ENCODE measurements at places on chromosomes 13 and 19.

- no peak for DNase-seq
Observed at GRCh38 chr13:37869756-37870488, at the start of gene TRPC4. Gene TRPC4, minus strand, starts transcription at chr13:37869772. Its CDS starts 86,439 bp downstream, at chr13:37783333.

GRCh38 chr13:52925251-52925650 lies 76.8 kb upstream of the PCDH8 start:
- DNase-seq = no peak

DNA sequence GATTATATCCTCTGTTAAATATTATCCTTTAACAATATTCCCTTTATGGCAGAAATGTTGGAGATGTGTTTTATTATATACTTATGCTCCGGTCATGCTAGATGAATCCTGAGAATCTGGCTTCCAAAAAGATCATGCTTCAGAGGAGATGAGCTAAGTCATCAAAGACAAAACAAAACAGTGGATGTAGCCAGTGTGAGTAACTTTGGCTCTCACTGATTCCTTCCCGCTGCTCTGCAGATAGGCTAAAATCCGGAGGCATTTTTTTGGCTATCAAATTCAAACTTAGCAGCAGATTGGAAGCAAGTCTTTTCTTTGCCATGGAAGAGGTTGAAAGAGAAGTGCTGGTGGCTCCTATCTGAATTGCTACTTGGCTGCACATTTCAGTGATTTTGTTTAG lies 295.9 kb downstream of the GPC6 start:
- no peak for DNase-seq

DNA sequence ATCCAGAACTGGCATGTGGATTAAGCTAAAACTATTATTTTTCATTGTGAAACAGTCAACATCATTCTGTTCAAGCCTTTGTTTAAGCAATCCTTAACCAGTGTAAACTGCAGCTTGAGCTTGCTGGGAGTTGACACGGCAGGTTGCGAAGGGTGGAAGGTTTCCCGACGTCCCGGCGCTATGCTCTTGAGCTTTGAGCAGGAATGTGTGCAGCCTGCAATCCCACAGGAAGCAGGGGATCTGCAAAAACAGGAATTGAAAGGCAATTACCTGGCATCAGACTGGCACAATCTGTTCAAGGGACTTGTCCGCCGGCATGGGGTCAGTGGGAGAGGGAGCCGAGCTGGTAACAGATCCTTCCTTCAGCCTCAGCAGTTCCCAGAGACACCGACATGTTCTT lies 586.7 kb upstream of the SGCG start:
- no peak for DNase-seq

Measured in T follicular helper cell (primary cell).